ENCODE measurements at places on chromosomes 5 and 9. TPM values are rescaled to one million over a fixed set of nuclear protein-coding genes. Genes with fewer than 3 reads are reported as not detected.

DNA sequence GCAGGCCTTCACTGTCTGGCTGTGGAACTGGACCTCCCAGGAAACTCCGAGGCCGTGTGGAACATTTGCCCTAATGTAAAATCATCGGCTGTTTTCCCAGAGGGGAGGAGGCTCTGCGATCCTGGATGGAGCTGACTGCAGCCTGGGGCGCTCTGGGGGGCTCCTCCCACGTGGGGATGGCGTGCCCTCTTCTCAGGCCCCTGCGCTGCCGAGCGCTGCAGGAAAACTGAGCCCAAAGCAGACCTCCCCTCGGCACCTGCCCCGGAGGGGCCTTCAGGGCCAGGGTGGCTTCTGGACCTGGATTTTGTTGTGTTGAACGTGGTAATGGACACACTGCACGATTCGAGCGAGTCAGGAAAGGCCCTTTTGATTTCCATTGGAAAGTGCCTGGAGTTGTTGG is 23.9 kb downstream of the HNRNPH1 start:
- no peak for DNase-seq

DNA sequence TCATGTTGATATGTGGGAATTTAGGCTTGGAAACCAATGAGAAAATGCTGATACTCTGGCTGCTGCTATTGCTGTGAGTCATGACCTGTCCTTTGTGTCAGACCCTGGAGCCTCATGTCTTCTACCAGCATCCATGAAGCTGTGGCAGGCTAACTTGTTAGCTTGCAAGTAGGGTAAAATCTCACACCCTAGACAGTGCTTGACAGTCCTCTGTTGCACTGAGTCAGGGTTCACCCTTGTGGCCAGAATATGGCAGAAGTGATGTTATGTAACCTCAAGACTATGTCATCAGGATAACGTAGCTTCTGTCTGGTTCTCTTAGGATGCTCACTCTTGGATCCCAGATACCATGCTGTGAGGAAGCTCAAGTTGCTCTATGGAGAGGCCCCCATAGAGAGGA is 110.8 kb downstream of the LHX2 start:
- no peak for DNase-seq

DNA sequence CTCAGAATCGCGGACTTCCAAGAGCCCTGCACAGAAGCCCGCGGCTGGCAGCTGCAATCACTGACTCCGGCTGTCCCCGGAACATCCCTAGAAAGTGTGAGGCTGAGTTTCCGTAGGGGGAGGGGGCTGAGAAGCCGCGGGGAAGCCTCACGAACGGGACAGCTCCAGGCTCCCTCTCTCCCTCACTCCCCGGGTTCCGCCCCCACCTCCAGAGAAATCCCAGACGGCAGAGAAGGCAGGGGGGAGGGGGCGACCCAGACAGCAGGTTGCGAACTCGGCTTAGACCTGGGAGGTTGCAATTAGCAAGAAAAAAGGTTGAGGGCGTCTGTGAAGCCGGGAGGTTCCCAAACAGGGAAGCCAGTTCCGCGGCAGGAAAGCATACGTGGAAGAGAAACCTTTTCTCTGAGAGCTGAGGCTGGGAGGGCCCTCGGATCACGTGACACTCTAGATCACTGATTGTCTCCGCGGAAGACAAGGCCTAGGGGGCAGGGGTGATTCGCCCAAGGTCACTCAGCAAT is 73.8 kb upstream of the CPLX2 start:
- DNase-seq, result no peak

Gene F12
- 2.3 TPM for total RNA-seq

Gene IL13
- not detected for total RNA-seq

Gene C5orf52
- not detected for total RNA-seq

Gene ANXA2R
- total RNA-seq, result 4.3 TPM
